ENCODE measurements at places on chromosomes 7 and 10.

- DNase-seq: no peak
Observed at GRCh38 chr7:33892945-33893344, 12.4 kb upstream of the BMPER start.

GRCh38 chr7:106010331-106010730 is 47.3 kb downstream of the CDHR3 start:
- DNase-seq: no peak

- DNase-seq: no peak
Observed at GRCh38 chr7:49297958-49298357, 373.6 kb downstream of the CDC14C start.

- DNase-seq: no peak
Observed at GRCh38 chr10:88763441-88763840, 3.6 kb downstream of the LIPN start.

GRCh38 chr10:131560706-131561355 is 249.3 kb upstream of the TCERG1L start:
- no peak for DNase-seq

DNA sequence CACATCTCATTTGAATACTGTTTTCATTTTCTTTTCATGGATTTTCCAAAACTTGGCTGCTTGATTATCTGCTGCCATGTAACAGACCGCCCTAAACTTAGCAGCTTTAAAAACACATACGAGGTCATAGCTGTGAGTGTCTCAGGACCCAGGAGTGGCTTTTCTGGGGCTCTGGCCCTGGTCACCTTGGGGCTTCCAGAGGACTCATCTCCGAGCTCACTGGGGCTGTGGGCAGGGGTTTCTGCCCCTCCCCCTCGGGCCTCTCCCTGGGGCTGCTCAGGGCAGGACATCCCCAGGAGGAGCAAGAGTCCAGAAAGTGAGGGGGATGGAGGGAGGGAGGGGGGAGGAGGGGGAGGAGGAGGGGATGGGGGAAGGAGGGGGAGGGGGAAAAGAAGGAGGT is 77.0 kb downstream of the NKX6-2 start:
- no peak for DNase-seq

DNA sequence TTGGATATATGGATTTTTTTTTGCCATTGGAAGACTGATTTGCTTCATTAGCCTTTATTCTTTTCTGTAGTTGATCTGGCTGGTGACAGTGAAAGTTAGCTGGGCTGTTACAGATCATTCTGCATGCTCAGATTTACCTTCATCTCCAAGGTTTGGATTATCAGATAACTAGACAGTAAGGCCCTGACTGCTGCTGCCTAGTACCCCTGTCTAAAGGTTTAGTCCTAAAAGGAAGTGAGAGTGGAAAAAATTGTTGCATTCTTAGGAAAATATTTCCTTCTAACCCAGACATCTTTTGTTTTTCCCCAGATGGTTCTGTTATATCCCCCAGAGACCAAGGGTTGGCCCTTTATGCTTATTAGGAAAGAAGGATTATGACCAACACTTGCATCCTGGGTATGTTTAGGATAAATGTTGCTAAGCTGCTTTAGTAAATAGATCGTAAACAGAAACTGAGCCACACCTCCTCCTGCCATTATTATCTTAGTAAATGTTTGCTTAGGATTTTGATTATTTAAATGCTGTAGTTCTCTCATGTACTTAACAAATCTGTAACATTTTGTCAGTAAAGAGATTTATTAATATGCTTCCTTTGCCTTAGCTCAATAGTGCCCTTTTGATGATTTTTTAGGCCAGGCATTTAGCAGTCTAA is 44.4 kb downstream of the MCU start:
- DNase-seq: no peak
